ENCODE measurements at places on chromosomes 2 and 18. TPM values are rescaled to one million over a fixed set of nuclear protein-coding genes. Genes with fewer than 3 reads are reported as not detected.

GRCh38 chr2:21067125-21067524 is 23.3 kb upstream of the APOB start:
- DNase-seq, result no peak

GRCh38 chr2:63093502-63093901 is 42.9 kb downstream of the OTX1 start:
- no peak for DNase-seq

GRCh38 chr2:235945608-235946140 is 222.5 kb downstream of the GBX2 start:
- DNase-seq, result no peak

DNA sequence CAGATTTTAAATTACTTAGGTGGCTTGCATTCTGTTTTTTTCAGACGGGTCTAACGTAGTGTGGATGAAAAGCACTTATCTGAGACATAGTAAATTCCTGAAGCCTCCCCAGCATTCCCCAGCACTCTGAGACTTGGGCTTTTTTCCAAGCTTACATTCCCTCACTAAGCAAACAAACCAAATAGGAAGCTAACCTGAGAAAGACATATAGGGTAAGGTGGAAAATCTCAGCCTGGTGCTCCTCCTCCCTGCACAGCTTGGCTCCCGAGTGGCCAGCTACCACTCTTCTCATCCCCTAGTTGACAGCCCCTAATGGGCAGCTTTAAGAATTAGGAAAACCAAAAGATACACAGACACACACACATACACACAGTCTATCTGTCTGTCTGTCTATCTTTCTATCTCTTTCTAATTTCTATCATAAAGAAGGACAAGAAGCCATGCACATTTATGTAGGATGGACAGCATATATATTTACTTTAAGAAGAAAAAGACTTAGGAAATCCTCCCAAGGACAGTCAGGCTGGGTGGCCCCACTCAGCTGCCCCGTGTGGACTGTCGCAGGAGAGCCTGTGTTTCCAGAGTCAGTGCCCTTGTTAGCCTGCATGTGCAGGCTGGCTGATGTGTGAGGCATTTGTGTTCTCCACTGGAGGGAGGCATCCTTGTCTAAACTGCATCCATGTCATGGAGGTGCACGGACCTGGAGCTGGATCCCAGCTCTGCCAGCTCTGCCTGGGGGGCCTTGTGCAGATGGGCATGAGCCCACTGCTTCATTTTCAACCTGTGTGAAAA is 8.2 kb downstream of the CNNM3 start:
- no peak for DNase-seq

DNA sequence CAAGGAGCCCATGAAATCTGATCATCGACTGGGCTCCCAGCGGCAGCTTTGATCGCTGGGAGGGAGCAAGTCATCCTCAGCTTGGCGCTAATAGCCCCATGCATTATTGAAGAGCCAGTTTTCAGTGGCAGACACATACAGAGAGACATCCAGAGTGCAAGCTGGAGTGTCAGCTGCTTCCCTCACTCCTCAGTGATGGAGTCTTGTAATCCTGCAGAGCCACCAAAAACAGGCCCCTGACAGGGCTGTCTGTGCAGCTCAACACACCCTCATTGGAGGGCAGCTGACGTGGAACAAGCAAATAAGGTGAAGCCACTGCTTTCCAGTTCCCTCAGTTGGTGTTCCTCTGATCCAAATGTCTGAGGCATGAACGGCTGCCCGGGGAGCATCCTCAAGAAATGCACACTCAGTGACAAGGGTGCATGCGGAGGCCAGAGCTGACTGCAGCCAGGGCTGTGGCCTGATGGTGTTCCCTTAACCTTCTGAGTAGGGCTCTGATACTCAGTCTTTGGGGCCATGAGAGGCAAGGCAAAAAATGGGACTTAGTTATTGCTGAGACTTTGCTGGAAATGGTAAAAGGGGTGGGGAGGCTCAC is 97.4 kb downstream of the RHOB start:
- no peak for DNase-seq

DNA sequence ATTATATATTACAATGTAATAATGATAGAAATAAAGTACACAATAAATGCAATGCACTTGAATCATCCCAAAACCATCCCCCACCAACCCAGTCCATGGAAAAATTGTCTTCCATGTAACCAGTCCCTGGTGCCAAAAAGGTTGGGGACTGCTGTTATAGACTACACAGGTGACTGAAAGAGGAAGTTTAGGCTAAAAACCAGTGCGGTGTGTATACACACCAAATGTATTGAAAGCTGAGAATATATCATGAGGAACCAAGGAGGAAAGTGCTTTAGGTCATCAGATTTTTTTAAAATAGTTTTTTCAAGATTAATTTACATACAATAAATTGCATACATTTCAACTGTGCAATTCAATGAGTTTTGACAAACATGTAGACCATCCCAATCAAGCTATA is 20.5 kb upstream of the C1D start:
- no peak for DNase-seq

GRCh38 chr2:25335971-25336370 is 5.8 kb downstream of the DNMT3A start:
- DNase-seq, result no peak

GRCh38 chr2:54593249-54593648 is 130.2 kb upstream of the EML6 start:
- DNase-seq, result no peak

GRCh38 chr2:229230256-229230655 is 40.8 kb downstream of the PID1 start:
- no peak for DNase-seq

DNA sequence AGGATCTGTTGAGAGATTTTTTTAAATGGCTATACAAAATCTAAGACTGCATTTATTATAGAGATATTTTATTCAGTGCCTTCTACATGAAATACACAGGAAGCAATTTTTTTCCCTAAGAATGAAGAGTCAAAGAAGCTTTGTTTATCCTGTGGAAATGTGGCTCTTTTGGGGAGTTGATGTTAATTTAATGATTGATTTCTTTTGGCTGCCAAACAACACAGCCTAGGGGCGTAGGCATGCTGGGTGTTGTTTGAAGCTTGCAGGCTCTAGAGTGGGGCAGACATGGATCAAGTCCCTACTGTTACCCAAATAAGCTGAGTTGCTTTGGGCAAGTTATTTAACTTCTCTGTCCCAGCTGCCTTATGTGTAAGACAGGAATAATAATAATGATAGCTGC is 21.1 kb upstream of the PLEK start:
- no peak for DNase-seq

- no peak for DNase-seq
Observed at GRCh38 chr2:50529600-50530218, 502.2 kb downstream of the NRXN1 start.

- no peak for DNase-seq
Observed at GRCh38 chr2:23568626-23569190, 183.7 kb downstream of the KLHL29 start.

GRCh38 chr2:42297322-42297936 is 63.6 kb downstream of the COX7A2L start:
- DNase-seq, result no peak

DNA sequence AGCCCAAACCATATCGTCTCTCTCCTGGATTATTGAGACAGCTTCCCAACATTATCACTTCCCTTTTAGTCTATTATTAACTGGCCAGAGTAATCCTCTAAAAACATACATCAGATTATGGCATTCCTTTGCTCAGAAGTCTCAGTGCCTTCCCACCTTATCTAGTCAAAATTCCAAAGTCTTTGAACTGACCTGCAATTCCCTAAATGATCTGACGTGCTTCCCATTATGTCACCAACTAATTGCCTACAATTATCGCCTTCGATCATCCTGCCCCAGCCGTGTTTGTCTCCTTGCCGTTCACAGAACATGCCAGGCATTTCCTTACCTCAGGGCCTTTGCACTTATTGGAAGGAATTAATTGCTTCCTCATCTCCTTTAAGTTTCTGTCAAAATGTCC is 332.4 kb downstream of the IRS1 start:
- no peak for DNase-seq

DNA sequence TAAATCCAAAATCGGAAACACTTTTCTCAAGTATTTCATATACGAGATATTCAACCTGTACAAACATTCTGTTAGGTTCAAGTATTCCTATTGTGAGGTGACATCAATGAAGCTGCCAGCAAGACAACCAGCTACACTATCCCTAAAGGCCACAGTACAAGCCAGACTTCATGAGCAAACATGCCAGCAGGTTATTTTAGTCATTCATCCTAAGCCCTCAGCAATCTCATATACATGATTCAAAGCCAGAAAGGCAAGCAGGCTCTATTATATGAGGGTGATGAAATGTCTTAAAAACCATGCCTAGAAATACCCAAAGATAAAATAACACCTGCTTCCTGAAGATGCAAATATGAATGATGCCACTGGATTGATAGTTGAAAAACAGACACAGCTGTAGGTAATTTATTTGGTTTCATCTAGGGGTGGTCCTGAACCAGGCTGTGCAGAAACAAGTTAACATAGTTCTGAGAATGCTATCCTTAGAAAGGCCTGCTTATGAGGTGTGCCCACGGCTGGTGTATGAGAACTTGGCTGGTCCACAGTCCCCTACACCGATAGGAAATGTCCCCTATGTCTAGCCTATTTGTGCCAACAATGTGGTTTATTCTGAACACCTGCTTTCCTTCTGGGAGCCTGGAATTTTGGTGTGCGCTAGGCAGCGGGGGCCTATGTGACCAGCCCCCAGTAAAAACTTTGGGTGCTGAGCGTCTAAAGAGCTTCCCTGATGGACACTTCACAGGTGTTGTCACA is 48.2 kb upstream of the KIDINS220 start:
- no peak for DNase-seq

DNA sequence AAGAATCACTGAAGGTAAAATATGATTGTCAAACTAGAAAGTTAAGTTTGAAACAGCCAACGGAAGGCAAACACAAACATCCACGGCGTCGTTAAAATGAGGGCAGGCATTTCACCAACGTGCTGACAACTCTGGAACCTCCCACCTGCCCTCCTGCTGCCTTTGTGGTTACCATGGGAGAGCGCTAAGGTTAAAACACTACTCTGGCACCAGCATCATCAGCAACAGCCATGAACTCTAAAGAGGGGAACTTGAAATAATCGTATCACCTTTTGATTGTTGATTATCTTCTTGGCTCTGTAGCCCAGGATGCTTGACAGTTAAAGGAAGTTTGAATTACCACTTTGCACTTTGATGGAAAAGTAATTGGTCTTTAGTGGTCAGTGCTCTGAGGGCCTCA is 34.7 kb downstream of the CYB5A start:
- DNase-seq, result no peak

- DNase-seq, result no peak
Observed at GRCh38 chr2:144430722-144431391, 89.1 kb downstream of the ZEB2 start.

DNA sequence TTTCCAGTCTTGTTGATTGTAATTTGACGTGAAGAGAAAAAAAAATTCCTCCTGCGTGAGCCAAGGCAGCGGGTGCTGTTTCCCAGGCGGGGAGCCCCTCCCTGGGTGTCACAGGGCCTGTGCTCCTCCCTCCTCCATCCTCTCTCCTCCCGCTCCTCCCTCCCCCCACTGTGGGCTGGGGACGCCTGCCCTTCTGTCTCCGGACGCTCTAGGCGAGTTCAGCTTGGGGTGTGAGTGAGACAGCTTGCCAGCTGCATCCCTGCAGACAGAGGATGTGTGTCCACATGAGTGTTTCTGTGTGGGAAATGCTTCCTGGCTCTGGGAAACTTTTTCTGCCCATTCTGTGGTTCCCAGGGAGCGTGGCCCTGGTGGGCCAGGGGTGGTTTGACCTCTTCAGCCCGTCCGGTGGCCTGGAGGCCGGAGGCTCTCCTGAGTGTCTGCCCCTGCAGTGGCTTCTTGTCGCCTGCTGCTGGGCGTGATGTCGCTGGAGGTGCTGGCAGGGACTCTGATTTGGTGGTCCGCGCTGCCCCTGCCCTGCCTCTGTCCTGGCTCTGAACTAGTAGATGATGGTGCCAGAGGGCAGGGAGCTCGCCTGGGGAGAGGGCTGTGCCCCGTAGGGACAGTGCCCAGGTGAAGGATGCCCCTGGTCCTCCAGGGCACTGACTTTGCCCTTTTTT is 96.4 kb downstream of the USP40 start:
- DNase-seq, result no peak

DNA sequence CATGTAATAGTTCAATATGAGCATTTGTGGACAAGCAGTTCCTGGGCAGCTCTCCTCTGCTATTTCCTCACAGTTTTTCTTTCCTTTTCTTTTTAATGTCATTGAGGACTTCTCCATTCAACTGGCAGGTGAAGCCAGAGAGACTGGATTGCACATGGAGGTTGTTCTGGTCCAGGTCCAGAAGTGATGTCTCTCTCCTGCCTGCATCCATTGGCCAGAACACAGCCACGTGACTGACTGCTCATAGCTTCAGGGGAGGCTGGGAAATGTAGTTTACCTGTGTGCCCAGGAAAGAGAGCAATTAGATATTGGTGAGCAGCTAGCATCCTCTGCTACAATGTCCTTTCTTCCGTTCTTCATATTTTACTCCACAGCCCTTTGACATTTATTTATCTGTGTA is 20.2 kb upstream of the ADAM23 start:
- no peak for DNase-seq

DNA sequence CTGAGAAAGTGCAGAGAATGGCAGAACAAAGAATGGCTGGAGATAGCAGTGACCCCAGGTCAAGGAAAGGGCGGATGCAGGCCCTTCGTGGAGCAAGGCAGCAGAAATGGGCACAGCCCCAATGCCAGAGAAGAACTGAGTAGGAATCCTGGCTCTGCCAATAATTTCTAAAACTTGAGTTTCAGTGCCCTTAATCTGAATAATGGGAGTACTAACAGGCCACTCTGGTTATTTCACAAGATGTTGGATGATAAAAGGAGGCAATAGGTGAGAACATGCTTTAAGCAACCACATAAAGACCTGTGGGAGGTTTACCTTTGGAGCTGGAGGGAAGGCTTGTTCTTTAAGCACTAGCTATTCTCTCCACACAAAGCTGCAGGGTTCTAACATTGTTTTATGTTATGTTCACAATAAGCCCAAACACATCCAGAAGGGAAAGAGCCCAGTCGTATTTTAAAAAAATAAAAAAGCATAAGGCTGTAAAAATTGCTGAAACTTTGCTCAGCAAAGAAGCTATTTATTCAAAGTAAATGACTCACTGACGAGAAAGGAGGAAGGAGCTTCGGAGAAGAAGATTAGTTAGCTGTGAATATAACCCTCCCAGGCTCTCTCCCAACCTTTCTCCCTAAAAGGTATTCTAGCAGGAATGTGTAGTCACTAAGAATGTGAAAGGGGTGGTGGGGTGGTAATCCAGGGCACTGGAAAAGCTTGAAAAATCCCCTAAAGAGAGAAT is 470.2 kb downstream of the TXNL1 start:
- DNase-seq, result no peak

KCNK3 gene
- total RNA-seq, result not detected

DSC3 gene
- 0.05 TPM for total RNA-seq

SCRN3 gene
- total RNA-seq, result 13.2 TPM

KCNG3 gene
- total RNA-seq, result not detected

UGT1A4 gene
- 136 TPM for total RNA-seq

HOXD8 gene
- 0.08 TPM for total RNA-seq

IL36B gene
- not detected for total RNA-seq

TMEM87B gene
- total RNA-seq, result 6.4 TPM

RND3 gene
- total RNA-seq, result 14.8 TPM

VIL1 gene
- total RNA-seq, result 42.3 TPM

SNTG2 gene
- not detected for total RNA-seq

LAMA3 gene
- total RNA-seq, result 3.9 TPM

MAP3K19 gene
- not detected for total RNA-seq

NXPH2 gene
- total RNA-seq, result not detected

KLHL30 gene
- total RNA-seq, result not detected

SULT1C4 gene
- total RNA-seq, result 12.8 TPM

CKAP2L gene
- total RNA-seq, result 15.9 TPM

CAPN14 gene
- total RNA-seq, result 0.08 TPM

GAL3ST2 gene
- total RNA-seq, result 0.33 TPM

Data from liver (tissue), 10 donors.